T-helper 17 cell (primary cell): ENCODE measurements at places on chromosomes 1 and 21.

GRCh38 chr1:37070126-37070525 lies 35.8 kb upstream of the GRIK3 start:
- no peaks in the 10 kb centered on the region for H3K4me1 ChIP-seq
- DNase-seq: no peak
- peaks cover 81% of the 10 kb centered on the region for H3K27me3 ChIP-seq
- no peak overlapping the region for H3K27ac ChIP-seq
- H3K36me3 ChIP-seq: peaks cover 4% of the 10 kb centered on the region

- H3K27me3 ChIP-seq: no peaks in the 10 kb centered on the region
- no peak for DNase-seq
- peak overlapping the region; percentile 83 for H3K27ac ChIP-seq
- peaks cover 12% of the 10 kb centered on the region for H3K4me1 ChIP-seq
These were observed 130.3 kb downstream of the CLIC6 start for GRCh38 chr21:34799092-34799491.

DNA sequence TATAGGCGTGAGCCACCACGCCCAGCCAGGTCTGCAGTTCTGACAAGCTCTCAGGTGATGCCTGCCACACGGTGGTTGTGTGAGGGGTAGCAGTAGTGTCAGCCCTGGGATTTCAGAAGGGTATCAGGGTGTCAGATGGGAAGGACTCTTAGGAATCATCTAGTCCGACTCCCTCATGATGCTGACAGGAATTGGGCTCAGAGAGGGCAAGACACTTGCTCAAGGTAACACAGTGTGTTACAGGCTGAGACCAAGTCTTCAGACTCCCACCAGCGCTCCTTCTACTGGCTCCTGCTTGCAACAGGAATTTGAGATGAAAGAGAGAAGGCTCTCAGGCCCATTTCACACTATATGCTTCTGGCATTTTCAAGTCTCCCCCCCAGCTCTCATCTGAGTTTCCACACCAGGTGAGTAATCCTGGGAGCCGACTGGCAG lies 6.9 kb downstream of the HTR1D start:
- no peak overlapping the region for H3K4me3 ChIP-seq
- H3K27ac ChIP-seq: no peak overlapping the region
- DNase-seq: no peak
- peaks cover 9% of the 10 kb centered on the region for H3K4me1 ChIP-seq
- peaks cover 6% of the 10 kb centered on the region for H3K36me3 ChIP-seq
- peaks cover 61% of the 10 kb centered on the region for H3K27me3 ChIP-seq

- no peak overlapping the region for H3K4me3 ChIP-seq
- DNase-seq: no peak
- H3K36me3 ChIP-seq: no peaks in the 10 kb centered on the region
- H3K27me3 ChIP-seq: peaks cover 1% of the 10 kb centered on the region
These were observed 8.7 kb upstream of the GADD45A start for GRCh38 chr1:67676287-67676686.

GRCh38 chr1:183029591-183030000 lies 6.4 kb downstream of the LAMC1 start:
- H3K4me1 ChIP-seq: peaks cover 12% of the 10 kb centered on the region
- no peak for DNase-seq
- no peak overlapping the region for H3K27ac ChIP-seq
- peaks cover 64% of the 10 kb centered on the region for H3K27me3 ChIP-seq

GRCh38 chr21:45887788-45888187 lies 93.8 kb upstream of the COL6A1 start:
- H3K36me3 ChIP-seq: no peaks in the 10 kb centered on the region
- H3K4me1 ChIP-seq: peaks cover 75% of the 10 kb centered on the region
- no peak overlapping the region for H3K27ac ChIP-seq
- H3K27me3 ChIP-seq: no peaks in the 10 kb centered on the region
- DNase-seq: no peak
- no peak overlapping the region for H3K4me3 ChIP-seq

GRCh38 chr1:201109651-201110050 lies 2.6 kb downstream of the CACNA1S start:
- DNase-seq: no peak
- H3K4me3 ChIP-seq: no peak overlapping the region
- no peak overlapping the region for H3K27ac ChIP-seq
- H3K27me3 ChIP-seq: peaks cover 4% of the 10 kb centered on the region
- H3K36me3 ChIP-seq: no peaks in the 10 kb centered on the region

DNA sequence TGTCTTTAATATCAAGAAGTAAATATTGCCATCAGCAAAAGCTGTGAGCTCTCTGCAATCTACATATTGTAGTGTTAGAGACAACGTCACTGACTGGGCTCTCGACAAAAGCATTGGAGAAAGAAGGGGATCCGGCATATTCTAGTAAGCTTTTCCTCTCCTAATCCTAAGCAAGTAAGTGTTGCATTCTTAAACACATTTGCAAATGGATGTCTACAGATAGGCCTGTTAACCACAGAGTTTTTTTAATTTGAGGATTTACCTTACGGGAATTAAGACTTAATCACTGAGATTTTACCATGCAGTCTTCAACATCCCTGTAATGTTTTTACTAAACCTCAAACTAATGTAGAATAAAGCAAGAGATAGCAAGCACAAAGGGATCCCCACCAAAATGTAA lies 426.5 kb upstream of the CAMK1G start:
- no peak for DNase-seq
- H3K4me3 ChIP-seq: no peak overlapping the region
- H3K4me1 ChIP-seq: peaks cover 2% of the 10 kb centered on the region

DNA sequence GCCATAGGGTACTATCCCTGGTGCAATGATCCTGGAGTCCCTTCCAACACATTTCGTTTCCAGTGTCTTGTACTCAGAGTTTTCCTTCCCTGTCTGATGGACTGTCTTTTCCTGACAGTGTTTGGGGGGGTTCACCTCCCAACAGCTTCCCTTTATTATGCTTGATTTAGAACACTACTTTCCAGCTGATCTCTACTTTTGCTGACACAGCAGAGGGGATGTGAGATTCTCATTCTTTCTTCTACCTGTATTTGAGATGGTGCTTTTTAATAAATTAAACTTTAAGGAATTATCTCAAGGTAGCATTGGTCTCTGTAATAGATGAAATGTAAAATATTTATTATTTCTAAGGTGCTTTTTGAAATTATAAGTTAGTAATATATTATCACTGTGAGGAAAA lies 41.0 kb downstream of the SLC35A3 start:
- H3K4me1 ChIP-seq: peaks cover 2% of the 10 kb centered on the region
- no peak overlapping the region for H3K27ac ChIP-seq
- H3K4me3 ChIP-seq: no peak overlapping the region
- peaks cover 10% of the 10 kb centered on the region for H3K36me3 ChIP-seq
- DNase-seq: no peak

GRCh38 chr21:42562816-42563215 lies 49.2 kb downstream of the SLC37A1 start:
- H3K36me3 ChIP-seq: peaks cover 2% of the 10 kb centered on the region
- no peaks in the 10 kb centered on the region for H3K27me3 ChIP-seq
- no peak overlapping the region for H3K27ac ChIP-seq
- peaks cover 2% of the 10 kb centered on the region for H3K4me1 ChIP-seq

DNA sequence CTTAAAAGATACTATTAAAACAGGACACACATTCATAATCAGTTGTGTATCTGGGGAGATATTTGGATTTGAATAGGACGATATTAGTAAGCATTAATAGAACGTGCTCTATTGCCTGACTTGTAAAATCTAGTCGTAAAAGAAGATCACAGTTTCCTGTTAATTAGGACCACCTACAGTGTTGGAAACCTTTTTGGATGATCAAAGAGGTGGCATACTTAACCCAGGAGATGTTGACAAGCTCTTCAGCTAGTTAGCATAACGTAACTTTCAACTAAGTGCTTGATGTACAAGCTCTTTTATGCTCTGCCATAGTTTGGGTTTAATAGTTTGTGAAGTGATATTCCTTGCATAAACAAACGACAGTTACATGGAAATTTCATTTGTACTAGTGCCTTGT lies 293.3 kb upstream of the NR5A2 start:
- no peak for DNase-seq
- H3K4me3 ChIP-seq: no peak overlapping the region
- no peaks in the 10 kb centered on the region for H3K36me3 ChIP-seq
- H3K27ac ChIP-seq: no peak overlapping the region

- peaks cover 2% of the 10 kb centered on the region for H3K36me3 ChIP-seq
- H3K4me1 ChIP-seq: peaks cover 3% of the 10 kb centered on the region
- H3K27me3 ChIP-seq: peaks cover 9% of the 10 kb centered on the region
- DNase-seq: no peak
- H3K27ac ChIP-seq: no peak overlapping the region
These were observed 7.5 kb upstream of the PSEN2 start for GRCh38 chr1:226862890-226863289.

- H3K27me3 ChIP-seq: no peaks in the 10 kb centered on the region
- DNase-seq: no peak
- no peaks in the 10 kb centered on the region for H3K36me3 ChIP-seq
- no peak overlapping the region for H3K4me3 ChIP-seq
These were observed 73.7 kb downstream of the CAPZB start for GRCh38 chr1:19411612-19412011.

DNA sequence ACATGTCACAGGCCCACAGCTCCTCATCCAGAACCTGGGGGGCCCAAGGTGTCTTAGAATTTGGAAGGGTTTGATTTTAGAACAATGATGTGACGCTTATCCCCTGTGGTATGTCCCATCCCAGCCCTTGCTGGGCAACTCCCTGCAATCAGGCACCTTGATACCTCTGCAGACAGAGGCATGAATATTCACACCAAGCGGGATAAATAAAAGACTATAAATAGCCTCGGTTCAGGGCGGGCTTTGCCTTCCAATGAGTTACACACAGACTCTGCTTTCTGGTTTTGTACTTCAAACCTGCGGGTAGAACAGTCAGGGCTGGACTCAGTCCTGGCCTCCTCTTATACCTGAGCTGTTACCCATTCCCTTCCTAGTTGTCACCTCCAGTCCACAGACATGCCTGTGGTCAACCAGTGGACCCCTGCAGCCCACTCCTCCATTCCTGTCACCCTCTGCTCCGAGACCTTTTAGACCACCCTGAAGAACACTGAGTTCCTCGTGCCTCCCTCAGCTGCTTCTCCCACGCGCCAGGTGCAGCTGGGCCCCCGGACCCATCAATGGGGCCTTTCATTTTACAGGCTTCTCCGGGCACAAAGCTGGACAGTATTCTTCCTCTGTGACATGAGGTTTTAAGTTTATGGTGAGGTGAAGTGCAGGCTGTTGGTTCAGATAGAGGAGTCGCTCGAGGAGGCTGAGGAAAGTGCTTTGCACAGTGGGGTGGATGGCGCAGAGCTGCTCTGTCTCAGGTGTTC lies 120.1 kb upstream of the TNR start:
- DNase-seq: no peak
- H3K27me3 ChIP-seq: peaks cover 38% of the 10 kb centered on the region
- H3K27ac ChIP-seq: no peak overlapping the region
- H3K4me3 ChIP-seq: no peak overlapping the region
- H3K36me3 ChIP-seq: no peaks in the 10 kb centered on the region

- H3K27me3 ChIP-seq: peaks cover 30% of the 10 kb centered on the region
- peaks cover 10% of the 10 kb centered on the region for H3K4me1 ChIP-seq
- DNase-seq: no peak
These were observed 51.8 kb downstream of the VWA5B1 start for GRCh38 chr1:20342294-20343148.

- no peaks in the 10 kb centered on the region for H3K27me3 ChIP-seq
- no peak for DNase-seq
- H3K27ac ChIP-seq: no peak overlapping the region
- no peaks in the 10 kb centered on the region for H3K4me1 ChIP-seq
These were observed 226.8 kb downstream of the LMX1A start for GRCh38 chr1:165129568-165130164.
